MCF 10A (cell line): ENCODE measurements at places on chromosomes 6 and 20. TPM values are rescaled to one million over a fixed set of nuclear protein-coding genes. Genes with fewer than 3 reads are reported as not detected.

ESR1 gene
- total RNA-seq: 0.05 TPM in 2 replicates

LTB gene
- total RNA-seq: 0.37 TPM in 1 of 2 replicates, not detected in the other

C6orf163 gene
- total RNA-seq: 1.0 and 2.6 TPM in 2 replicates

SLC17A9 gene
- 0.07 TPM in 1 of 2 replicates, not detected in the other for total RNA-seq

GRCh38 chr6:81401970-81402690, 350.4 kb downstream of the TENT5A start:
- no peak for DNase-seq

GRCh38 chr6:68559070-68559469, 76.0 kb upstream of the ADGRB3 start:
- peak; percentile 18 for DNase-seq

DNA sequence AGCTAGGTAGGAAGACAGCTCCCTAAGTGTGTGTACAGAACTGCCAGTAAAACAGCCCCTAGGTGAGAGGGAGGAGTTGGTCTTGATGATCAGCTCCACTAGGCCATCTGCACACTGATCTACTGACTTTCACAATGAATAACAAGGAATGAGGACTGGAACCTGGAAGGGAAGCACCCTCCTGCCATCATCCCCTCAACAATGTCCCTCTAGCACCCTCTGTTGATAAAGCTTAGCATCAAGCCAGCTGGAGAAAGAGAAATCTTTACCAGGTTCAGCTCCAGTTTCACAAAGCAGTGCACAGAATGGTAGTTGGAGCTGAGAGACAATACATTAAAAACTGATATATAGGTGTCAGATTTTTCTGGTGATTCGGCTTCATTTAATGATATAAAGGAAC, 57.2 kb upstream of the IRAK1BP1 start:
- DNase-seq: peak; percentile 81
